Occipital lobe (tissue), 3 donors: ENCODE measurements at places on chromosomes 4 and X.

DNA sequence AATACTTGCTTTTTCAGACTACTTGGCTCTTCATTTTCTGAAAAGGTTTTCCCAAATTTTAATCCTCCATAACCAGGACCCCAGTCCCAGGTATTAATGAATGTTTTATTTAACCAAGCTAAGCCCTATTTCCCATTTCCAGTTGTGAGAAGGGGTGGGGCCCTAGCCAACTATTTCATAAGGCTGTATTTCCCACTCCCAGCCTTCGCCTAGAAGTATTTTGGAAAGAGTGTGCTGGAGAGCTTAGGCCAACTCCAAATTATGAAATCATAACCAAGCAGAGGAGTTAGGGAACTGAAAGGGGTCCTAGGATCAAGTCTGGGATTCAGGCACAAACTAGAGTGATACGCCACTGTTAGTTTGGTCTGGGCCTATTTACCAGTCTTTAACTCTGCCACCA, 148.4 kb upstream of the GPC4 start:
- DNase-seq: no peak

DNA sequence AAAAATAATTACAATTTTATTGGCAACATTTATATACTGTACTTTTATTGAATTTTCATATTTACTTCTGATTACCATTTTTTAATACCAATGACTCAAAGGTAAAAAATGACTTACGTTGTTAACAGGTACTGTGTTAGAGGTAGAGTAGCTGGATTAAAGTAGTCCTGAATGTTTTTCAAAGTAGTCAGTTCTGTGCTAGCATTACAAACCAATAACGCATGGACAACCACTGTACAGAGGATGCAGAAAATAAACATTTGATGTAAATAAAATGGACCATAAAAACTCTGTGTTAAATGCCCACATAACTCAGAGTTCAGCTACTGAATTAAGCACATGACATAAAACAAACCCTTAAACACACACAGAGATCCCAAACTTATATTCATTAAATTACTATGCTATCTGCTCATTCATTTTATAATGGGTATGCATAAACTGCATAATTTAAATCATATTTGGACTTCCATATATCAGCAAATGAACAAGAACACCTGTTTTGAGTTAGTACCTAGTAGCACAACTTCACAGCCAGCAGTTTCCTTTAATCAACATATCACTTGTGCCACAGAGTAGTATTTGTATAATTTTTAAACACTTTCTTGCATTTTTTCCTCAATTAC, 46.4 kb upstream of the NEUROG2 start:
- DNase-seq: no peak

DNA sequence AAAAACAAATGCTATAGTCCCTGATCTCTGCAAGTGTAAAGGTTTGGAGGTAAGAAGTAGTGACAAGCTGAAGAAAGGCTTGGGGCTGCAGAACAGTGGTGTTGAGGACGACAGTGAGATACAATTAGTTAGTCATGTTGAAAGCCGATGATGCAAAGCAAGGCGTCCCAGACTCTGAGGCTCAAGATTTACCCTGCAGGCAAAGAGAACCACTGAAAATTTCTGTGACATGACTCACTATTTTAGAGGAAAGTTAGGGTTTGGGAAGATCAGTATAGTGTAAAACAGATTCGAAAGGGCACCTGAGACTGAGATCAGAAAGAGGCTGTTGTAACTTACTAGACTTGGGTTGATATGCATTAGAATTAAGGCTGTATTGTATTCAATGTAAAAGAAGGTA, 281.3 kb upstream of the FTHL17 start:
- no peak for DNase-seq

DNA sequence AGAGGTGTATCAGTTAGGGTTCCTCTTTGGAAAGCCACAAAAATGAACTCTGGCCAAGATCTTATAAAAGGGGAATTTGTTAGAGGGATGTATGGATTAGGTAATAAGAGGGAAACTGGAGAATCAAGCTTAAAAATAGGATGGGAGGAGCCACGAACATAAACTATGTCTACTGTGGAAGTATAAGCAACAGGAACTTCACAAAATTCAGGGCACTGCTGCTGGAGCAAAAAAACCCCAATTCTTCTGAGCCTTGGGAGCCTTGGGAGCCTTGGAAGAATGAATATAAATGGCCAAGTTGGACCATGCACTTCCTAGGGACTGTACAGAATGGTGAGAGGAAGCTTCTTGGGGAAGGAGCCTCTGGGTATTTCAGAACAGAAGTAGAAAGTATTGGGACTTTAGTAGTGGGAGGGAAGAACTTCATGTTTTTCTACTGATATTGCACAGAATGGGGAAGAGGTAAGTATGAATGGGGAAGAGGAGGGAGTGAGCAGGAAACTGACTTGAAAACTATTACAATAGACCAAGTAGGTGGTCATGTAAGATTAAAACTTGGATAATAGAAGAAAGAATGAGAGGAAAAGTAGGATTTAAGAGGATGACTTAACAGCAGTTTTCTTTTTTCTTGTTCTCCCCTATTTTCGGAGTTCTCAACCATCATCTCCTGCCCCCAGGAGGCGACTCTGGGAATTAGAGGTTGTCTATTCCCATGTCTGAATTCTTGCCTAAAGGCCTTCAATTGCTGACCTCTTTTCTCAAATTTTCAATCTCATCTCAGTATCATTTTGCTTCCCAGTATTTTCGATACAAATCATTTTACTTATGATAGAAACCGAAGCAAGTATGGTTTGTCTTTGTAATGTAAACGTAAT, 44.4 kb upstream of the TAPT1 start:
- no peak for DNase-seq

GRCh38 chr4:100872811-100873210, 355.0 kb upstream of the EMCN start:
- no peak for DNase-seq

- DNase-seq: no peak
Observed at GRCh38 chrX:139423186-139423585, 107.4 kb upstream of the F9 start.
